ENCODE measurements at places on chromosomes 2 and 18.

DNA sequence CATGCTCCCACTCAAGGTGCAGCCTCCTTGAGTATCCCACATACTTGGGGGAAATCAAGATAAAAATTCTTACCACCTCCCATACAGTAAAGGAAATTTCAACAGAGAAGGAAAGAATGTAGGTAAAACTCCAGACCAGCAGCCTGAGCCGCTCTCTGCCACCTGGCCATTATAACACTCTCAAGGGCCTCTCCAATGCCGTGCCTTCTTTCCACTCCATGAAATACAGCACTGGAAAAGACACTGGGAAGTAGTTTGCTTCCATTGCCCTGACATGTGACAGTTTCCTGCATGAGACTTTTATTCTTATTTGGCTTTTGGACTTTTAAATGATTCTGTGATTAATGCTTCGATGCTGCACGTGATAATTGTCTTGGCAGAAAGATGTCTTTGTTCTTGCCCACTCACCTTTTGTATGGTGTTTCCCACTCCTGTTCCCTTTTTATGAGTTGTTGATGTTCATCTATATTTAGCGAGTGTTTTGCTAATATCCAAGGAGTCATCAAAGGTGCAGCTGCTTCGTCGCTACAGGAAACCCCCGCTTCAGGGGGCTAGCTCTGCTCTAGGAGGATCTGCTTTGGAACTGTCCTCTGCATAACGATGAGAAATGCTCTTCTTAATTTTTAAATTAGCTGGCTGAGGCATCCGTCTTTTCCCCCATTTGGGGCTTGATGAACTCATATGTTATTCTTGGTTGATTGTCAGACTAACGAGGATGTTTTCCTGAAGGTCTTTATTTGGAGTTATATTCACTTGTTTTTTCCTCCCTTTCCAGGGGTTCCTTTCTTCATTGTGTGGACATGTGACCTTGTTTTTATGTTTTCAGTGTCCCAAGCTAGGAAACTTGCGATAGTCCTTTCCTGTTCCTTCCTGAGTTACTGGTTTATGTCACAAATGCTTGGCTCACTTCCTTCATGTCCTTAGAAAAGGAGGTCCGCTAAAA is 179.4 kb downstream of the TXNL1 start:
- no peak for DNase-seq

DNA sequence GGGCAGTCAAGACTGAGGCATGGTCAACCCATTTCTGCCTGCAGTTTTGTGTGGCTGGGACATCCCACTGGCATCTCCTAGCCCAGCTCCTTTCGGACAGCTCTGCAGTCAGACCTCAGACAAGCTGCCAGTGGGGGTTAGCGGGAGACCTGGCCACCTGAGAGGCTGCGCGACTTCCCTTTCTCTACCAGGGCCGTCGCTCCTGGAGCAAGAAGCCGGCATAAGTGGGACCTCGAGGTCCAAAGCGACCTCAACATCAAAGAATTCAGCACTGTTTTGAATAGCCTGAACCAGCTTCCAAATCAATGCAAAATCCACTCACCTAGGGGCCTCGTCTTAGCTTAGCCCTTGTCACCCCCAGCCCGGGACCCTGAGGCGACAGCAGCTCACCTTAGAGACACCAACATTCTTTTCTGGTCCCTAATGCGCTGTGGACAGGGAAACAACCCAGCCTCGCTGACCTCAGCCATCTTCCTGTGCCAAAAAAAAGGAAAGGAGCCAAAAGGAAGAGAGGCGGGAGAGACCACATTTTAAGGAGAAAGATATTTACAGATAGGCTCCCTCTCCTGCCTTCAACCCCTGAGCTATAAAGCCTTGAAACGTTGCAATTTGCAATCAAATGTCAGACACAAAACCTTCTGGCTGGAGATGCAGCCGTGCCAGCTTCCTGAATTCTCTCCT is 81.2 kb downstream of the GFPT1 start:
- no peak for DNase-seq

DNA sequence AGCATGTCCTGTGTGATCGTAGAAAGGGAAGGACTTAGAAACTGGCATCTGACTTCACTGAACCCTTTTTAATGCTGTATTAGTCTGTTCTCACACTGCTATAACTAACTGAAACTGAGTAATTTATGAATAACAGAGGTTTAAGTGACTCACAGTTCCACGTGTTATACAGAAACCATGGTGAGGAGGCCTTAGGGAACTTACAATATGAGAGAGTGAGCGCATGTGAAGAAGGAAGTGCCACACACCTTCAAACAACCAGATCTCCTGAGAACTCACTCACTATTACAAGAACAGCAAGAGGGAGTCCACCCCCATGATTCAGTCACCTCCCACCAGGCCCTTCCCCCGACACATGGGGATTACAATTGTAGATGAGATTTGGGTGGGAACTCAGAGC is 811.3 kb downstream of the CPS1 start:
- no peak for DNase-seq

DNA sequence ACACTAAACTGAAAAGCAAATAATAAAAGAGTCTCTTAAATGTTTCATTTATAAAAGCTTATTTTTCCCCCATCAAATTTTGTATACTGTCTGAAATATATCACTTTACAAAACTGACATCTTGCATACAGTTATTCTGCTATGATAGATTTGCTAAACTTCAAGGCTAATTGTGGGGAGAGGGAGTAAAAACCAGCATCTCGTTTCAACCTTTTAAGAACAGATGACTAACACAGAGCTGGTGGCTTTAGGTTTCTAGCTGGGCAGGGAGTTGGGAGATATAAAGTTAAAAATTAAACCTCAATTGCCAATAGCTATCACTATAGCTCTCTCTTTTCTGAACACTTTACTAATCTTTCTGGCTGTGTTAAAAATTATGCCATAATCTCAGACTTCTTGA is 23.5 kb downstream of the C1D start:
- no peak for DNase-seq

DNA sequence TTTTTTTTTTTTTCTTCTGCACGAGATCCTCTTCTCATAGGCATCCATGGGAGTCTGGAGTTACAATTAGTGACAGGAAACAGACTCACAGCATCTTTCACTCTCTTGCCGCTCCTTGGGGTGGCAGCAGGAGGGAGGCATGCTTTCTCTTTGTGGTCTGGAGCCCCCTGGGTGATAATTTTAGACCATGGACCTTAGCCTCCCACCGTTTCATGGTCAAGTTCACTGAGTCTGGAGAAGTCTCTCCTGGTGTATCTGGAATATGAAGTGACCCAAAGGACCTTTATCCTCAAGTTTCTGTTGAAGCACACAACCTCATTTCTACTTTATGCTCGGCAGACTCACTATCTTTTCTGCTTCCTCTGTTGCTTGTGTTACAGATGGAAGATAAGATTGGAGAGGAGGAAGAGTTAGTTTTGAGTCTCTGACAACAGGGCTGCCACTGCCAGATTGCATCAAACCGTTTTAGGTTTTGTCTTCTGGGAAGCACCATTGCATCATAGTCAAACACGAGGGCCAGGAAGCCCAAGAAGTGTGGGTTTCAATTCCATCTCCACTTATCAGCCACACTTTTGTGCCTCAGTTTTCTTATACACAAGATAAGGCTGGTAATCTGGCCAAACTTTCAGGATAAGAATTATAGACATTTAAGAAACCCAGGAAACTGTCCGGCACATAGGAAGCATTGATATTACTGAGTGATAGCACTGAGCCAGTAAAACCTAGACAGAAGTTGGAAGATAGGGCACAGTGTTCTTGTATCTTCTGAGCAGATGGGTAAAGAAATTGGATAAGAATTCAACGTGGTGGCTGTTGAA is 62.3 kb downstream of the ADCYAP1 start:
- DNase-seq, result no peak

DNA sequence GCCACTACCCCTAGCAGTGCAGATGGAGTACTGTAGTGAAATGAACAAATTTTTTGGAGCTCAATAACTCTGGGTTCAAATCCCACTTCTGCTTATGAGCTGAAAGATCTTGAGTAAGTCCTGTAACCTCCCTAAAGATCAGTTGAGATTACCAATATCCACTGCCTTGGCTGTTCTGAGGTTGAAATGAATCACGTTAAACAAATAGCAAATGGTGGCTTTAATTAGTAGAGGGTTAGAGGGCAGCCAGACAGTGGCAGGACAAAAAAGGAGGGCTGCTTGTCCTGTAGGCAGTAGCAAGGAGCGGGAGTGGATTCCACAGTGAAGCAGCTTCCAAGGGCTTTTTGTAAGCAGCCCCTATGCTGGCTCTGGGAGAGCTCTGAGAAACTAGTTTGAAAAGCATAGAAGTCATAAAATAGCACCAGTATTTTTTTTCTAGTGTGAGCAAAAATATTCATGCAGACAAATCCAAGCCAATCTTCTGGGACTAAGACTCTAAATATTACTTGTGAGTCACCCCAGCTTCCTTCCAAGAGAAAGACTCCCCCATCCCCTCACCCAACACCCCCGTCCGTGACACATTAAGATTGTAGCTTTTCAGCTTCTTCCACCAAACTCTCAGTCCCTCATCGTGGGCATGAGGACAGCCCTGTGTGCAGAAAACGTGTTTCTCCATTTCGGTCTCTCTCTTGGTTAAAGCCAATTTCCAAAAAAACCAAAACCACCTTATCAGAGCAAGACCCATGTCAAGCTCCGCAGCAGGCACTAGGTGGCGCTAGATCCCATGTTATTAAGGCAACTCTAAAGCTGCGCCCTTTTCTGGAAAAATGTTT is 123.5 kb upstream of the LGALSL start:
- peak; percentile 71 for DNase-seq

Measured in stimulated activated CD4-positive, alpha-beta T cell treated with anti-CD3 and anti-CD28 coated beads, Interleukin-15, amount 100 ng/mL, for 48 hours (primary cell).